ENCODE measurements at places on chromosomes 16 and 17.

- no peak for DNase-seq
Observed at GRCh38 chr16:48834576-48834975, 224.6 kb upstream of the N4BP1 start.

- DNase-seq, result no peak
Observed at GRCh38 chr17:14261406-14261805, 24.7 kb upstream of the CDRT15 start.

- DNase-seq, result no peak
Observed at GRCh38 chr17:1733759-1734158, 8.9 kb upstream of the SERPINF2 start.

DNA sequence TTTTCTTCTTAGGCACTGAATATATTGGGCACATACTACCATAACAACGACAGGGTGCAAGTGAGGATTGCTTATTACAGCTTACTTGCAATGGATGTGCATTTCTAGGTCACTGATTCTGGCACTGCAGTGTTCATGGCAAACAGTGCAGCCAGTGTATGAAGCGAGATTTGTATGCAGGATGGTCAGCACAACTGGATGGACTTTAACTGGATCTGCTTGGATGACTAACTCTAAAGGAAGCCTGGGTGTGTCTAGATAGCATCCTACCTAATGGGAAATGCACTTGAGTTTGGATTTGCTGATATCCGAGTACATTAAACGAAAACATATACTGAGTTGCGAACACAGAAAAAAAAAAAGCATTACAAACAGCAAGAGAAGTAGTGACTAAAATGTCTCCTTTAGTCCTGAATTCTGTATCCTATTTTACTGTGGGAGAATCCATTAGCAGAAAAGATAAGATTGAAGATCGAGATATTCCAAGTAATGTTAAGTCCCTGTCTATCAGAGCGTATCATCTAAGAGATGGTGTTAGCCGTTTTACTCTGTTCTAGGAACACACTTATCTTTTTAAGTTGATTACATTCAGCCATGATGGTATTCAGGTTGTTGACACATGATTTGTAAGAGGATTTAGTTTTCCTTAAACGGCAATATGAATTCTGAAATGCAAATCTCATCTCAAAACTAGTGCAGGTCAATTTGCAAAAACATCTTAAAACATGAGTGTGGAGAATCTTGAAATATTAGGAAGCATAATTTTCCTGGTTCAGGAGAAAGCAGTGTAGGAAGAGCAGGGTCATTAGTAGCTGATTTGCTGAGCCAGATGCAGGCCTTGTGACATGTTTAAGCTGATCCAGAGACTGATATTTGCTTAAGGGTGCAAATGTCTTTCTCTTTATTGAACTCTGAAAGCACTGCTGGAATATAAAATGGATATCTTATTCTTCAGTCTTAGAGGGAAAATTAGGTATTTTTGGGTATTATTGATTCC is 142.6 kb upstream of the CPHXL start:
- no peak for DNase-seq

GRCh38 chr17:27438348-27438998 is 17.8 kb upstream of the KSR1 start:
- DNase-seq, result no peak

DNA sequence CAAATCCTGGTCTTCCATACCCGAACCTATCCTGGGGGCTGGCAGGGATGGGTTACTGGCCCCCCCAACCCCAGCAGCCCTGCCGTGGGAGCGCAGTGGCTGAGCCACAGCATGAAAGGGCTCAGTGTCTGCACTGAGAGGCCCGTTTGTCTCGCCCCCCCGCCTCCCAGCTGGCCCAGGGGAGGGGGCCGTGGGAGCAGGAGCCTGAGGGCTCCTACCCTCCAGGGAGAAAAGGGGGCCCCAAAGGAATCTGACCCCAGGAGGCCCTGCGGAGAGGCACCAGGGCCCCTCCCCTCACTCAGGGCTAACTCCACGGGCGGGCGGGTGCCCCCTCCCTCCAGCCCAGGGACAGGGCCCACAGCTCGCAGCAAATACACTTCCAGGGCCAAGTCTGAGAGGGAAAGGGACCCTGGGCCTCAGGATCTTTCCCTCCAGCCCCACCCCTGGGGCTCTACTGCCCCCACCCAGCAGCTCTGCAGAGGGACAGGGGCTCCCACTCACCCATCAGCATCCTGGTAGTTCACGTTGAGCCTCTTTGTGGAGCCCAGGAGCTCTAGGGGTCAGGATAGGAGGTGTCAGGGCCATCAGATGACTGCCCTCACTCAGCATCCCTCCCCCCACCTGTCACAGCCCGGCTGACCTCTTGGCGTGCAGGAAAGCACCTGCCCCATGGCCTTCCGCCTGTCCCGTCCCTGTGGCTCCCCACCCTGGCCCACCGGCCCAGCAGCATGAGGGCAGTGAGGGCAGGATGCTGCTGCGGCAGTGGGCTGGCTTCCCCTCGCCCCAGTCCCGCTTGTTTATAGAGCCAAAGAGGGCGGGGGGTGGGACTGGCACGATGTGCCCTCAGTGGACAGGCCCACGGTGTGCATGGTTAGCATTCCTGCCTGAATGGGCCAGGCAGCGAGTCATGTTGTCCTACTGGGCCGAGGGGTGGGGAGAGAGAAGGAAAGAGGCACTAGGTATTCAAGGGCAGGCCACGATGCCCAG is 7.3 kb downstream of the CASKIN2 start:
- no peak for DNase-seq

All from activated CD4-positive, alpha-beta T cell treated with anti-CD3 and anti-CD28 coated beads, Interleukin-2, amount 50 U/mL, for 16 hours (primary cell).